Ascending aorta (tissue), 2 donors: ENCODE measurements at places on chromosomes 3 and 15. TPM values are rescaled to one million over a fixed set of nuclear protein-coding genes. Genes with fewer than 3 reads are reported as not detected.

GRCh38 chr3:148319161-148319915 is 378.4 kb upstream of the AGTR1 start:
- DNase-seq, result no peak

DNA sequence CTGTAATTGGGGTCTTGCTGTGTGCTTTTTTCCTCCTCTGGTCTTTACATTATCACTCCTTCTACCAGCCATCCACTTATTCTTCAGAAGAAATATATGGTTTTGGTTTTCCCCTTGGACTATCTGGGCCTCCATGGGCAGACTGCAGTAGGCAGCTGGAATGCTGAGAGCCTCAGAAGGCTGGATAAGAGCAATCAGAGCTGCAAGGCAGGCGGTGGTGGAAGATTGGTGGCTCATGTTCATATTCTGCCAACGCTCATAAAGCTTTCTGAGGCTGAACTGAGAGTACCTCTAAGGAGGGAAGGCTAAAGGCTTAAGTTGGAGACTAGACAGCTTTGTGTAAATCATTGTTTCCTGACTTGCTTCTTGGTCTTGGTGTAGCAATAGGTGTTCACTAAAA is 5.7 kb upstream of the RPLP1 start:
- no peak for DNase-seq

DNA sequence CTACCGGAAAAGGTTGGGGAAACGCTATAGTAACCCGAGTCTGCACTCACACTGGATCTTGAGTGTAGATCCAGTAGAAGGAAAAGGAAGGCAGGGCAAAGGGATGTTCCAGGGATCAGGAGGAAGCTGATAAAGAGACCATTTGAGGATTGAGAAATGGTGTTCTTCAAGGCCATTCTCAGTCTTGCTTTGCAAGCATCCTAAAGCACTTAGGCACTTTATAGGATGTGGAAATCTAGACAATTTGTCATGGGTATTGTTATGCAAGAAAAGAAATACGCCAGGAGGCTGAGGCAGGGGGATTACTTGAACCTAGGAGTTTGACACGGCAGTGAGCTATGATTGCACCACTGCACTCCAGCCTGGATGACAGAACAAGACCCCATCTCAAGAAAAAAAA is 13.2 kb upstream of the SCAMP5 start:
- DNase-seq, result no peak

DNA sequence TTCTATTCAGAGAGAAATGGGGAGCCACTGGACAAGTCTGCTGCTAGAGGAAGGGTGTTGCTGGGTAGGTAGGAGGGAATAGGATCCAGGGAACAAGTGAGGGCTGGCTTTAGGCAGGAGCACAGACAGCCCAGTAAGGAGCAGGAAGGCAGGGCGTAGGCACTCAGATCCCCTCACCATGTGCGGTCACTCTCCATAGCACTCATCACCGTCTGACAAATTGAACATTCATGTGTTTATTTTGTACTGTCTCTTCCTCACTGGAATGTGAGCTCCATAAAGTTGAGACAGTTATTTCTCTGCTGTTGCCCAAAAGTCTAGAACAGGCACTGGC is 24.2 kb upstream of the LRRC34 start:
- no peak for DNase-seq

The CGNL1 gene
- total RNA-seq, result 3.5 TPM
